ENCODE measurements at places on chromosomes 3 and 15. TPM values are rescaled to one million over a fixed set of nuclear protein-coding genes. Genes with fewer than 3 reads are reported as not detected.

CHDH gene
- total RNA-seq = not detected

TRPC1 gene
- 8.5 TPM for total RNA-seq

EPHB1 gene
- total RNA-seq = 0.81 TPM

COL6A5 gene
- not detected for total RNA-seq

CYP1A2 gene
- total RNA-seq = not detected

ADAMTSL3 gene
- 4.9 TPM for total RNA-seq

FGD5 gene
- total RNA-seq = 82.4 TPM

CRABP1 gene
- total RNA-seq = not detected

NR1I2 gene
- total RNA-seq = 0.09 TPM

MUC4 gene
- total RNA-seq = under 0.01 TPM

BFSP2 gene
- not detected for total RNA-seq

DUOXA1 gene
- total RNA-seq = not detected

IMPDH2 gene
- 341 TPM for total RNA-seq

TMEM40 gene
- not detected for total RNA-seq

CDCP1 gene
- total RNA-seq = 5.1 TPM

TRH gene
- total RNA-seq = not detected

SKOR1 gene
- total RNA-seq = 0.09 TPM

HYAL1 gene
- 1.8 TPM for total RNA-seq

NR1D2 gene
- 22.0 TPM for total RNA-seq

RHOV gene
- under 0.01 TPM for total RNA-seq

AMIGO3 gene
- total RNA-seq = not detected

BLM gene
- 2.4 TPM for total RNA-seq

KIF9 gene
- 3.8 TPM for total RNA-seq

Data from endothelial cell of coronary artery (primary cell).